CD4-positive, alpha-beta T cell treated with Interferon alpha-2 for 1 hour (primary cell): ENCODE measurements at places on chromosomes 4 and X.
A peak's percentile ranks its signal among the peaks of the same experiment; 100 is the strongest.

DNA sequence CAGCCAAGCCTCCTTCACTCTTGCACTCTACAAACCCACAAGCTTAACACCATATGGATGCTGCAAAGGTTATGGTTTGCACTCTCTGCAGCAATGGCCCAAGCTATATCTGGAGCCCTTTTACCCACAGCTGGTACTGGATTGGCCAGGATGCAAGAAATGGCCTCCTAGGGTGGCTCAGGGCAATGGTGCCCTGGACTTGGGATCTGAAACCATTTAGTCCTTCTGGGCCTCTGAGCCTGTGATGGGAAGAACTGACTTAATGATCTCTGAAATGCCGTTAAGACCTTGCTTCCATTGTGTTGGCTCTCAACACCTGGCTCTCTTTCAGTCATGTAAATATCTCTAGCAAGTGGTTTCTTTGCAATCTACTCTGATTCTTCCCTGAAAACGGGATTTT is 626.0 kb downstream of the KCTD8 start:
- DNase-seq, result no peak

GRCh38 chr4:122894827-122895226 is 27.6 kb downstream of the NUDT6 start:
- no peak for DNase-seq

- no peak for DNase-seq
Observed at GRCh38 chrX:133570549-133570948, 155.3 kb upstream of the GPC4 start.

DNA sequence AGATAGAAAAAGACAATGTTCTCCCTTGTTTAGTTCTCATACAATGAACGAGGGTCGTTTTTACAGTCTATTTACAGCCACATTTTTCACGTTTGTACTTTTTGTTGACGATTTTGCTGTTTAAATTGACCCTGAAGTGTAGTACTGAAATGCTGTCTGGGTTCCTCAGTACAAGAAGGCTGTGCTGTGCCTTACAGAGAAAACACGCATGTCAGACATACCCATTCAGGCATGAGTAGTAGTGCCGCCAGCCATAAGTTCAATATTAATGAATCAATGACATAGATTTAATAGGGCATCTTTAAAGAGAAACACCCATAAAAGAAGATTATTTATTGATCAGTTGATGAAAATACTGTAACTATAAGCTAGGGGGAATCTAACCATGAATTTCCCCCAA is 459.8 kb upstream of the EPHA5 start:
- DNase-seq, result no peak

GRCh38 chr4:38030023-38030422 is 69.8 kb downstream of the PTTG2 start:
- no peak for DNase-seq

DNA sequence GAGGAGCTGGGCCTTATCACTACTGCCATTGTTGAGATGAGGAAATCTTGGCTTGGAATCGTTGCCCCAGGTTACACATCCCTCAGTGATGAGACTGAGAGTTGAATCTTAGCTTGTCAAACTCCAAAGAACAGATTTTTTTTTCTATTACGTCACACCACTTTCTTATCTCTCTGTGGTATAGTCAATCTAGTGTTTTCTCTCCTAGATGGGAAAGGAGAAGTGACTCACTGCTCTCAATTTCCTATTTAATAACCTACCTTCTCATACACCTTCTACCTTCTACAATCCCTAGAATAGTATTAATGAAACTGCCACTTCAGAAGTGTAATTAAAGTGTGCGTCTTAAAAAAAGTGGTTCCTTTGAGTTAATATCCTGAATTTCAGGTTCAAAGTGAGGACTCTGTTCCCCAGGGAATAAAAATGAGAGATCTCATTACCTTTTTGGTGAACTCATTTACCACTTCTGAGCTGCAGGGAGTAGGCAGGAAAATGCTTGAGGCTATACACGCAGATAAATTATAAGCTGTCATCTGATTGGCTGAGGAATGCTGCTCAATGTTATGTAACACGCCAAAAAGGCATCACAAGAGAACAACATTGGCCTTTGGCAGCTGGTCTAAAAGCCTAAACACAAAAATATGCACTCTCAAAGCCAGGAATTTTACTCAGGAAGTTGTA is 59.3 kb downstream of the MAD2L1 start:
- DNase-seq, result no peak

DNA sequence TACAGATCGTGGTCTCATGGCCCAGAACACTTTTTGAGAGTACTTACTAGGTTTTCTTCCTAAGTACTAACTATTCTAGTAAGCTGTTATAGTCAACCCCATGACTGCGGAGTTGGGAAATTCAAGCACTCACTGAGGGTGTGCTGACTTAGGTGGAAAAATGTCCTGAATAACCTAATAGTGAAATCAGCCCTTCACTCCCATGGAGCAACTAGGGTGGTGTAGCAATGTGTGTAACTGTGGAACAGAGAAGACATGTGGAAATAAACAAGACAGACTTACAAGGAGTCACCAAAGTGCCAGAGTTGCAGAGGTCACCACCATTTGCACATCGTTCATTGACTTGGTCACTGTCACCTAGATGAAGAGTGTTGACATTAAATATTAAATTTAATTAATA is 12.1 kb upstream of the VSIG4 start:
- DNase-seq, result no peak

DNA sequence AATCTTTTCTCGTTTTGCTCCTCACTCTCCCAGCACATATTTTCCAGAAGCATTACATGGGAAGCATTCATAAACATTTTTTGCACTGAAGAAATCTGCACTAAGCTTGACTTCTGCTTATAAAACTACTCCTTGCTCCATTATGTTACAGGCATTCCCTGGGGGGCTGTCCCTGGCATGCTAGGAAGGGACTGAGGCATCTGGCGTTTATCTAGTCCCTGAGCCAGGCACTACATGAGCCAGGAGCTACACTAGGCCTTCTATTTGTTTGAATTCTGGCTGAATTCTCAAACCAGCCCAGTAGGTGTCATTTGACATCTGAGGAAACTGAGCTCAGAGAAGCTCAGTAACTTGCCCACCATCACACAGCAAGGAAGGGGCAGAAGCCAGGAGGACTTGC is 43.3 kb downstream of the NHSL2 start:
- DNase-seq, result no peak

DNA sequence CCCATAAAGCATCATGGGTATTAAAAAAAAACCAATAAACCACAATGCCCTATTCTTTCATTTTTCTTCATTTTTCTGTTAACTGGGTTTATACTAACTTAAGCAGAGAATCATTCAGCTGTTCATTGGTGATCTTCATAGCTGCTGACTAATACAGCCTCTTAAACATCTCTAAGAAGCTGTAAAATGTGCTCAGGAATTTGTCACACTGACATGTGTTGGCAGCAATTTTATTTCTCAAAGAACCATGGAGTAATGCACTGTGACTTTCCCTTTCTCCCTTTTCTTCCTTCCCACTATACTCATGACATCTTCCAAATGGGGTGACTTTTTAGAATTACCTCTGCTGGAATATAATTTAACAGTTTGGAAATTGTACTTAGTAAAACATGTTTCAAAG is 315.4 kb downstream of the ANTXR2 start:
- DNase-seq, result no peak

DNA sequence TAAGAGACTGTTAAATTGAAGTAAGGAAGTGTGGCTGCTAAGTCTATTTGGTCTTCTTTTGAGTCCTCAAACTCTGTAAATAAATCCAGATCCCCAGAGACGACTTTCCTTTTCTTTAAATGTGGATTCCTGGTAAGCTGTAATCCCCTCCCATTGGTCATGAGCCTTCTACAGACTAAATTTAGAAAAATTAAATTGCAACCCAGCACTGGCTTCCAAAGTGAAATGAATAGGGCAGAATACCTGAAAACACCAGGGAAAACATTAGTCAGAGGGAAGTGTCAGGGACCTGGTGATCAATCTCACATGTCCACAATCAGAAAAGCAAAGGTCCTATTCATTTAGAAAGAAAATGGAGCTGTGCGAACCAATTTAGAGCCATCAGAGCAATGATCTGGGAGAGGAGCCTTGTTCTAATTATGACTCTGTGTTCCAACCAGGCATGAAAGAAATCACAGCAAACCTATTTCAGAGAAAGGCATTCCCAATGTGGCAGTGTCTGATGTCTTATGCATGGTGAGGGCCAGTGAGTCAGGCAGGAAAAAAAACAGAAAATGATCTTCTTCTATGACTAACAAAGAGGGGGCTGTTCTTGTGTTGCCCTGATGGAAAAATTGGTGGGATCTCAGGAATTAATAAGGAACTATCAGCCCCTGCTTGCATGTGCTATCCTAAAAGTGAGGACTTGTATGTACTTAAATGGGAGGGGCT is 19.8 kb upstream of the CCDC149 start:
- no peak for DNase-seq

- no peak for DNase-seq
Observed at GRCh38 chrX:27680726-27681125, 90.6 kb downstream of the DCAF8L2 start.

- DNase-seq, result peak; percentile 95
Observed at GRCh38 chrX:149938427-149938880, at the start of gene EOLA2. Gene EOLA2 (minus strand): TSS chrX:149938491. CDS start chrX:149933874, 4,617 bp downstream.

DNA sequence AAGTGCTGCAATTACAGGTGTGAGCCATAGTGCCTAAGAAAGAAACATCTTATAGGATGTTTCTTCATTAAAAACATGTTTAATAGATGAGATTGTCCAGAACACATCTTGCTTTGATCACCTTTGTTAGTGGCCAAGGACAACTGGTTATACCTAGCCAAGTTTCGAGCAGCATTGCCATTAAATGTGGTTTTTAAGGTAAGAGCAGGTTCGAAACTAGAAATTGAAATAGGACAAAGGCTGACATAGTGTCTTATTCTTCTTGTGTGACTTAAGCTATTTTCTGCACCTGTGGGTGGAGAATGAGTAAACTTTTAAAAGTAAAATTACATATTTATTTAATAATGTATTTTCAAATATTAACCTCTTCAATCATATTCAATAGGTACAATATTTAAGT is 59.0 kb downstream of the RBPJ start:
- DNase-seq, result no peak

DNA sequence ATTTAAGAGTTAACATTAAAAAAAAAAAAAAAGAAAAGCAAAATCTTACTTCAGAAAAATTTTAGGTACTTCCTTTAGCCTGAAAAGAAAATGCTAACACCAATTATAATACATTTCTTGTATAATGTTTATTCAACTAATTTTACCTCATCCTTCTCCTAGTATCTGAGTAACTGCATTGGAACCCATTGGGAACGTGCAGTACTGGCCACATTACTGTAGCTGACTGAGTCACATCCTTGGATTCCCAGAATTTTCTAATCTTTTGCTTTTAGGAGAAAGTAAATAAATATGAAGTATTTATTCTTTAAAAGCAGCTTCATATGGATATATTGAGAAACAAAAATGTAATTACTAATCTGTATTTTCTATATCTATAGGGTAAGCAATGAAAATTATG is 82.6 kb upstream of the SLITRK2 start:
- no peak for DNase-seq

- DNase-seq, result no peak
Observed at GRCh38 chr4:34245276-34245675, 1999.0 kb downstream of the ARAP2 start.

DNA sequence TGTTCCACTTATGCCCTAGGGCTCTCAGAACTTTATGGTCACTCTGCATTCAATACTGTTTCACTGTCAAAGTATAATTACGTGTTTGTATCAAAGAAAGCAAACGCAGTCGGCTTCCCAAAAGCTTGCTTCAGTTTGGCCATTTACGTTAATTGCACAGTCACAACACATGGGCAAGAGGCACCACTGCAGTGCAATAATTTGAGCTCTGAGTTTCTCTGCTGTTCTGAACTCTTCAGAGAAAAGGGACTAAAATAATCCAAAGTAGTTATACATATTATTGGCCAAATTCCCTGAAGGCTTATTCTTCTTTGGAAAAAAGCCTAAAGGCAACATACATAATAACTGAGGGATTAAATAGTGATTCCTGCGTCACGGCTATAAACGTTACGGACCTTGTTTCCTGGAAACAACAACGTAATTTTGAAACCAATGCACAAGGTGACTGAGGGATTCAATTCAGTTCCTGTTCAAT is 51.3 kb downstream of the RNF150 start:
- DNase-seq, result no peak

- DNase-seq, result no peak
Observed at GRCh38 chrX:53430231-53430630, 3.9 kb downstream of the HSD17B10 start.
